Stimulated activated CD8-positive, alpha-beta memory T cell treated with anti-CD3 and anti-CD28 coated beads, Interleukin-7, amount 100 ng/mL, for 48 hours (primary cell): ENCODE measurements at places on chromosomes 12 and 14.

DNA sequence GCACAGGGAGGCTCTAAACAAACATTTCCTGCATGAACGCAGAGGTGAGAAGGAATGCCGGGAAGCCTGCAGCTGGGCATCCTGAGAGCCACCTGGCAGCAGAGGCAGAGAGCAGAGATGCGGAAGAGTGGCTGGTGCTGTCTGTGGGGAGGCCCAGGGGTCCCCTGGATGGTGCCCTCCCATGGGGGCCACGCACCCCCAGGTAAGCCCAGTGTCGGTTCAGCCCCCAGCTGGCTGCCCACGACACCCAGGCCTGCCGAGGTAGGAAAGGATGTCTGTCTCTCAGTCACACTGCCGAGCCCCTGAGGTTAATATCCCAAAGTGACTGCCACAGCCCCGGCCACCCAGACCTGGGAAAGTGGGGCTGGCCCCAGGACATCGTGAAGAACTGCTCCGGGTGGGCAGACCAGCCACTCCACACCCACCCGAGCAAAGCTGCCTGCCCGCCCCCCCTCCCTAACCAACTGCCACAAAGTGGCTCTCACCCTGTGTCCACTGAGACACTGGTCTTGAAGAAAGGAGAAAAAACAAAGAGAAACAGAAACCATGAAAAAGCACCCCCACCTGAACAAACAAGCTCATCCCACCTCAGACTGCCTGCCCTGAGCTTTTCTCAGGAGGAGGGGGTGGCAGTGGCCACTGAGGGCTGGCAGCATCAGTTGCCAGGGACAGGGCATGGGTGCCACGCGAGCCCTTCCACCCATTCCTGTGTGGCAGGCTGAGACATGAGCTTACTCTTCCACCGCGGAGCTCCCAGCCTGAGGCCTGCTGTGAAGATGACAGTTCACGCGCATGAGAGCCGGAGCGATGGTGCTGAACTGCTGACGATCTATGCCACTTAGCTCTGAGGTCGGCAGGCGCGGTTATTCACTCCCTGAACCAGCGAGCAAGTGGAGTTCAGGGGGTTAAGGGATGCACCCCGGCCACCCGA is 40.8 kb downstream of the CCDC88C start:
- DNase-seq: no peak

- DNase-seq: no peak
Observed at GRCh38 chr14:105843444-105844046, 317.2 kb downstream of the TMEM121 start.

DNA sequence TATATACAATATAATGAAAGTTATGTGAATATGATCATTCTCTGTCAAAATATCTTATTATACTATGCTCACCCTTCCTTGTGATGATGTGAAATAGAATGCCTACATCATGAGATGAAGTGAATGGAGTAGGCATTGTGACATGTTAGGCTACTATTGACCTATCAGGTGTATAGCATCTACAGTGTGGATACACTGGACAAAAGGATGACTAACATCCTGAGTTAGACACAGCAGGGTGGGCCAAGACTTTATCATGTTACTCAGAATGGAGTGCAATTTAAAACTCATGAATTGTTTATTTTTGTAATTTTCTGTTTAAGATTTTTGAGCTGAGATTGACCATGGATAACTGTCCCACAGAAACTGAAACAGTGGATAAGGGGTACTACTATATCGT is 53.4 kb upstream of the NAV3 start:
- no peak for DNase-seq

GRCh38 chr12:2535583-2536204 is 259.1 kb upstream of the FKBP4 start:
- DNase-seq: no peak

DNA sequence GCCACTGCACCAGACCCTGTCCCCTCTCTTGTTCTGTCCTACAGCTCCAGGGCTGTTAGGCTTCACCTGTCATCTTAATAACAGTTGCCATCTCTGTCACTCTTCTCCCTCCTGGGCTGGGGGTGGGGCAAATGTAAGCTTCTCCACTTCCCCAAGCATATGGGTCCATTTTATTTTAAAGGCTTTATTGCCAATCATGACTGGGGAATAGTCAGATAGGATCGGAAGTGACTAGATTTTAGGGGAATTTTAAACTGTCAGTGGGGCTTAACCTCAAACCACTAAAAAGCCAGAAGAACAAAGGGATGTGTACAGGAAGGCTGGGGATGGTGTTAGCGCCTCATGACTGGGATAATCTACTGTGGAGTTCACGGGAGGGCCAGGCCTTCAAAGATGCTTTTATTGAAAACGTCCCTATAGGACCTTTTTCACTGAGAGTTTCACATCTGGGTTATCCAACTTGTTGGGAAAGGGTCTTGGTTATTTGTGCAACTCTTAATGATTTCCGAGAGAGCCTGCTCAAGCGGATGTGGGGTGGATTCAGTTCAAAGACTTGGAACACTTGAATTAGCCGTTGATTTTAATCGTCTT is 41.6 kb downstream of the CHST11 start:
- no peak for DNase-seq

GRCh38 chr12:59085690-59086089 is 165.4 kb upstream of the LRIG3 start:
- no peak for DNase-seq

- DNase-seq: no peak
Observed at GRCh38 chr12:3671330-3672112, 81.4 kb downstream of the CRACR2A start.

DNA sequence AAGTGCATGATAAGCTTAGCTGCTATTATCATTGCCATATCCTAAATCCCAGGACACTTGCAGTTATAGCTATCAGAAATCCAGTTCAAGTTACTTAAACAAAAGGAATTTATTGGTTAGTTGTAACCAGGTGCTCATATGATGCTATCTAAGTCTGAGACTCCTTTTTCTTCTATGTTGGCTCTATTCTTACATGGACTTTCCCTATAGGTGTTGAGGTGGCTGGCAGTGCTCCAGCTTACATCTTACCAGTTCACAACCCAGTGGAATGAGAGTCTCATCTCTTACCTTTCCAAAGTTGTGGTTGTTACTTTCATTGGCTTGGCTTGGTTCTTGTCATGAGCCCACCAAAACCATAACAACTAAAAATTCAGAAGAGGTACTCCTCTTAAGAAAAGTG is 94.6 kb downstream of the DACT1 start:
- DNase-seq: no peak

GRCh38 chr12:56631790-56632700 is 1.9 kb upstream of the BAZ2A start:
- DNase-seq: no peak

- no peak for DNase-seq
Observed at GRCh38 chr14:20563971-20564370, 3.1 kb upstream of the RNASE9 start.

- DNase-seq: no peak
Observed at GRCh38 chr12:55757701-55758100, 14.8 kb downstream of the GDF11 start.

DNA sequence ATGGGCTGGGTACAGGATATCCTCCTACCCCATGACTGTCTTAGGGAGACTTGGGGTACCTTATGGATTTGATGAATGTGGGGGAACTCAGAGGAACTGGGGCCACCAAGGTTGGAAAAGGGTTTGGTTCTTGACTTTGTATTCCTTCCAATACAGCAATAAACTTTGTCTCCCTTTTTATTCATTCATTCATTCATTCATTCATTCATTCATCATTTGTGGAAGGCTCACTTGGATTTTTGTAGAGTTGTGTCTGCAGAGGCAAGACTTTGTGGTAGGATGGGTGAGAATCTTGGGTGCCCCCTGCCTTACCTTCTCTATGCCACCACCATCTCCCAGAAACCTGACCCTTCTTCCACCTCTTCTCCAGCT is 21.1 kb downstream of the SOAT2 start:
- no peak for DNase-seq

DNA sequence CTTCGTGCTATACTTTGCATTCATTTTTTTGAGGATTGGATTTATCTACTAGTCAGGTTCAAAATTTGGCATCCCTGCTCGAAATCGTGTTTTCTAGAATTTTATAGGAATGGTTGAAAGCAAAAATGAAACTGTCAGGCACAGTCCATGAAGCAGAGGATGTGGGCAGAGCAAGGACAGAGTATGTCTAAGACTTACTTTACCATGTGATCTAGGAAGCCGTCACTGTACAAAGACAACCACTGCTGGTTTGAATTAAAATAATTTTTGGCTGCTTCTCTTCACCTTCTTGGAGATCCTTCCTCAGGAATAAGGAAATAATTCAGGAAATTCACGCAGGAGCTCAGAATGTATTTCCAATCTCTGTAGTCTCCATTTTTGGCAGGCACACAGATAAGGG is 31.6 kb upstream of the SGPP1 start:
- no peak for DNase-seq

GRCh38 chr12:121911824-121912585 is 6.4 kb upstream of the CFAP251 start:
- no peak for DNase-seq

- DNase-seq: no peak
Observed at GRCh38 chr12:74889563-74890236, 319.9 kb downstream of the KCNC2 start.

GRCh38 chr12:121430833-121431415 is 31.0 kb downstream of the RNF34 start:
- DNase-seq: no peak
